ENCODE measurements at places on chromosomes 3 and 15.

- no peak for DNase-seq
Observed at GRCh38 chr3:58617338-58617761, 40.2 kb upstream of the FAM107A start.

DNA sequence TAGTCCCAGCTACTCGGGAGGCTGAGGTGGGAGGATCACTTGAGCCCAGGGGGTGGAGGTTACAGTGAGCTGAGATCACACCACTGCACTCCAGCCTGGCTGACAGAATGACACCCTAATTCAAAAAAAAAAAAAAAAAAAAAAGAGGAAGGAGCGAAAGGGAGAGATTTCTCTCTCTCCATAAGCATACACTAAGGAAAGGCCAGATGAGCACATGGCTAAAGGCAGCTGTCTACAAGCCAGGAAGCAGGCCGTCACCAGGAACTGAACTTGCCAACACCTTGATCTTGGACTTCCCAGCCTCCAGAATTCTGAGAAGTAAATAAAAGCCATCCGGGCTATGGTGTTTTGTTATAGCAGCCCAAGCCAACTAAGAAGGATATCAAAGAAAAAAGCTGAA is 7.5 kb downstream of the SRGAP3 start:
- DNase-seq: no peak

GRCh38 chr3:45124352-45124751 is 21.8 kb downstream of the CDCP1 start:
- DNase-seq: no peak

GRCh38 chr3:55380561-55380960 is 106.5 kb downstream of the WNT5A start:
- DNase-seq: no peak

- DNase-seq: peak; percentile 55
Observed at GRCh38 chr3:141412936-141413354, 44.6 kb downstream of the ZBTB38 start.

DNA sequence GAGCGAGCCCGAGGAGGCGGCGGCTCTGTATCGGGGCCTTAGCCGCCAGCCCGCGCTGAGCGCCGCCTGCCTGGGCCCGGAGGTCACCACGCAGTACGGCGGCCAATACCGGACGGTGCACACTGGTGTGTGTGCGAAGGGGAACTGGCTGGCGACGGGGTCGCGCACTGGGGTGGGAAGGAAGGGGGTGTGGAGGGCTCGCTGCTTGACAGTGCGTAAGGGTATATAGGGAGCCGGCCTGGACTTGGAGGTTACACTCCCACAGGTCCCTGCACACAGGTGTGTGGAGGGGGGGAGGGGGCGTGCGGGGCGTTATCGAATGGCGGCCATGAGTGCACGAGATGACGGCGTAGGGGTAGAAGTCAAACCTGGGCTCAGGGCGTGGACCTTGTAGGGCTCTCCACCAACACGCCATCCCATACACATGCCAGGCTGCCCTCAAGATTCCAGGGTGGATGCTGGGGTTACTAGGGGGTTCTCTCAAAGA is 389 bp downstream of the APEH start:
- no peak for DNase-seq

DNA sequence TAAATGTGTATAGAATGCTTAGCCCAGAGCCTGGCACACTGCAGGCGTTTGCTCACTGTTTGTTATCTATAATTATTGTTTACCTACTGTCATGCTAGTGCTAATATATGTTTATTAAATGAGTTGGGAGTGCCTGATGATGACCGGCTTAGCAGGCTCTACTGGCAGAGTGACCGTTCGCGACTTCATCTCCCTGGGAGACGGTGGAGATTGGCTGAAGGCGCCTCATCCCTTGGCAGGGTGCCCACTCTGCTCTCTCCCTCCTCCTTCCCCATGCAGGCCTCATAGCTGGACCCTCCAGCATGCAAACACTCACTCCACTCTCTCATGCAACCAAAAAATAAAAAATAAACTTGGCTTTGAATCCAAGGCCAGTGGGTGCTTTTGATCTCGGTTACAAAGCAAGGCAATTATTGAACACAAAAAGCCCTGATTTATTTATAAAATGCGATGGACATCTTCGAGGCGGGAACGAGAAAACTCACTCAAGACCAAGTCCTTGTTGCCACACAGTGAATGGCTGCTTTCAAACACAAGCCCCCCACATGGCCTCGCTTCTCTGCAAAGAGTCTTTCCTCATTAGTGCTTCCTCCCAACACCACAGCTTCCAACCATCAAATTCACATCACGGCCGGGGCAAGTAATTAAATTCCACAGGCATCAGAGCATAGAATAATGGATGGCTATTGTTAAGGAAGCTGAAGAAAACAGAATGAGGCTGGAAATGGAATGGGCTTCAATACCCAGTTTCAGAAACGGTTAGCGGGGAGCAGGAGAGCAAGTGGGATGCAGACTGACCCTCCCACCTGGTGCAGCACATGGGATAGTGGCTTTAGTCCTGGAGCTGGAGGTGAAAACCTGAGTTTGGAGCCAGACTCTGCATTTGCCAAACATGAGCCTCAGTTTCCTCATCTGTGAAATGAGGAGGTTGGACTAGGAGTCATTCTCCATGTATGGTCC is 135.7 kb upstream of the RAD18 start:
- DNase-seq: peak; percentile 3

DNA sequence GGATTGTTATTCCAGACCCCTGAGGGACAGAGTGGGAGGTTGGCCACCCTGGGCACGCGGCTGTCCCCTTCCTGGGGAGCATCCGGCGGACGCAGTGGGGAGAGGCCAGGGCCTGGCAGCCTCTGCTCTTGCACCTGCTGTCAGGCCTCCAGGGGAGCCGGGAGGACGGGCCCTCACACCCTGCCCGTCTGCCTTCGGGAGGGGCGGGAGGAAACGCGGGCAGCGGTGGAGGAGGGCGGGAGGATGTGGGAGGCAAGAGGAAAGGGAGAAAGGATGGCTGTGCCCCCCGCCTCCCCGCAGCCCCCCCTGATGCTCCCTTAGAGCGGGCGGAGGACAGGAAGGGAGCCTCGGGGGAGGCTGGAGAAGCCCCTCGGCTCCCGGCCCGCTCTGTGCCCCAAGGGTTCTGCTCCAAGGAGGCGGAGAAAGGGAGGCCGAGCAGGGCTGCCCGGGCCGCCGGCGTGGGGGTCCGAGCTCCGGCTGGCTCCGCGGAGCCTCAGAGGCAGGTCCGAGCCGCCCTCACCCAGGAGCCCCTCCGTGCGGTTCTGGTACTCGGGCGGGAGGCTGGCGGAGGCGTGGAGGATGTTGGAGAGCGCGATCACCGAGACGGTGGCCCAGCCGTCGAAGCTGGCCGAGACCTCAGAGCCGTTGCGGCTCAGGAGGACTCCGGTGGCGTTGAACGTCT is 40.9 kb downstream of the MUC20 start:
- DNase-seq: peak; percentile 22

DNA sequence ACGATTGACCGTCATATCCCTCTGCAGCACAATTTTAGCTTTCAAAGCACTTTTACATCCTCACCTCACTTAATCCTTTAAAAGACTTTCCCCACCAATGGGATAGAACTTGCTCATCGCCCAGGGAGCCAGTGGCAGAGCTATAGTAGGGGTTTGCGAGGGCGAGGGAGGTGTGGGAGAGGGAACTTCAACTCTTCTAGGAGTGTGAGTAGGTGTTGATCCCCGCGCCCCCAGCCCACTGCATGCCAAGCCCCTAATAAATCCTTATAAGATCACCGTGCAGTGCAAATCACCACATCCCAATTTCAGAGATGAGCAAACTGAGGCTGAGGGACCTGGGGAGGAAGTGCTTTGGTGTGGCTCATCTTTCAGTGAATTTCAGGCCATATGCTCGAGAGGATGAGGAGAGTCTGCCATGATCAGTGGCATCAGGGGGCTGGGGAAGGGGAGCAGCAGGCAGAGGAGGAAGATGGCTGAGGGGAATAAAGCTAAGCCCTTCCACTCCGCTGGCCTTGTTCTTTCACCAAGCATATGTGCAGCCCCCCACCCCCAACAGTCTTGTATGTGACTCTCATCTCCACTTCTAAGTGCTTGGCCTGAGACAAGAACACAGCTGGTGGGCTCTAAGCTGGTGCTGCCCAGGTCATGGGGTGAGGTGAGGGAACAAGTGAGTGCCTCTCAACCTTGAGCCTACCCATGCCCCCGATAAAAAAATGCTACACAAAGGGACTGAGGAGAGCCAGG is 5.1 kb downstream of the INSYN1 start:
- DNase-seq: no peak

DNA sequence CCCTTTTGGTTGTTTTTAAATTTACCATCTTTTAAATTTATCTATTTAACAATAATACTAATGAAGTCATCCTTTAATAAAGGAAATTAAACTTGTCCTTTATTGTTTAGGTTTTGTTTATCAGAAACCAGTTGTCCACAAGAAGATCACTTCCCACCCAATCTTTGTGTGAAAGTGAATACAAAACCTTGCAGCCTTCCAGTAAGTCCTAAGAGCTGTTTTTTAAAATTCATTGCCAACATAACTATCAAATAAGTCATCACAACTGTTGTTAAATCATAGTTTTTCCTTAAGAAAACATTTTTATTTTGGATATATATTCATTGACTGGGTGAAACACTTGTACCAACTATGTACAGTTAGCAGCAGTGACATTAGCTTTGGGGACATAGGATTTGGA is 59.4 kb downstream of the CALML4 start:
- DNase-seq: no peak

GRCh38 chr15:69096196-69096595 is 64.2 kb upstream of the GLCE start:
- no peak for DNase-seq

GRCh38 chr3:46469680-46470357 is 5.1 kb upstream of the LTF start:
- no peak for DNase-seq

DNA sequence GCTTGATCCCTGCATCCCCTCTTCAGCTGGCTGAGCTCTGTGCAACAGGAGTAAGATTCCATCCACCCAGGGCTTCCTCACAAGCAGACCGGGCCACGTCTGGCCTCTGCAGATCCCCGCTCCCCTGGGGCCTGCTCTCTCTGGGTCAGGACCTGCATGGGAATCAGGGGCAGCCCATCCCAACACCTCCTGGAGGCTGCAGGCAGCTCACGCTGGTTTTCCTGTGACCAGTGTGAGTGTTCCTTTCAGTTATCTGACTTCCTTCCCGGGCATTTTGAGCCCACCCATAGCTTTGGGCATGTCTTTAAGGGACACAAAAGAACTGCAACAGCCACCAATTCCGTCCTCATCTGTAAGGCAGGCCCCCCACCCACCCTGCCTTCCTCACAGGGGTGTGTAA is 16.3 kb downstream of the NUP210 start:
- DNase-seq: no peak

DNA sequence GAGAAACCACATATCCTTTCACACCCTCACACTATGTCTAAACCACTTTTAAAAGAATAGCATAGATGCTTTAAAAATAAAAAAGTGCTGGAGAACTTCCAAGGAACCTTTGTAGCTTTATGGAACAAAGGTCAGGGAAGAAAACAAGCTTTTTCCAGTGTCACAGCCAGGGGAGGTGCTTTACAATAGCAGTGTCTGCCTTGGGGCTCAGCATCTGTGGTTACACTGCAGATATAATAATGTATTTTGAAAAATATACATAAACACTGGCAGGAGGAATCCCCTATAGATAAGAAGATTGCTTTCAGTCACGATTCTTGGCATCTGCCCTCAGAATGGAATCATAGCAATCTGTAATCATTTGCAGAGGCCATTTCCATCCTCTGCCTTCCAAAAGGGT is 362.4 kb upstream of the LRRC3B start:
- DNase-seq: no peak

GRCh38 chr3:193367868-193368267 is 10.7 kb downstream of the ATP13A5 start:
- no peak for DNase-seq

GRCh38 chr3:155989536-155989935 is 119.1 kb downstream of the GMPS start:
- no peak for DNase-seq

DNA sequence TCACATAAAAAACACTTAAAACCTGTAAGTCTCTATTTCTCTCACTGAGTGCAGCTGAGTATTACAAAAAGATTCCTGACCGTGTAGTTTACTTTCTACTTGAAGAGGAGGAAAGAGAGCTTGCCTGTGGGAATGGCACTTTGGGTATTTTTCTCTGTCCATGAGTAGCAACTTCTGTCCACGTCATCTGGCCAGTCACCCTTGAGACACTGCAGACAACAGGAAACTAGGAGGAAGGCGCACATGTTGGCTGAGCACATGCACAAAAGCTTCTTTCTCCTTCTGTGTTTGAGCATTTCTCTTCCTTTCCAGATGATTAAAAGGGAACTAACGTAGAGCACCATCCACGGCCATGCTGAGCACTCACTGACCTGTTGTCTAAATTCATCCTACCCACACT is 19.7 kb downstream of the STARD5 start:
- no peak for DNase-seq

DNA sequence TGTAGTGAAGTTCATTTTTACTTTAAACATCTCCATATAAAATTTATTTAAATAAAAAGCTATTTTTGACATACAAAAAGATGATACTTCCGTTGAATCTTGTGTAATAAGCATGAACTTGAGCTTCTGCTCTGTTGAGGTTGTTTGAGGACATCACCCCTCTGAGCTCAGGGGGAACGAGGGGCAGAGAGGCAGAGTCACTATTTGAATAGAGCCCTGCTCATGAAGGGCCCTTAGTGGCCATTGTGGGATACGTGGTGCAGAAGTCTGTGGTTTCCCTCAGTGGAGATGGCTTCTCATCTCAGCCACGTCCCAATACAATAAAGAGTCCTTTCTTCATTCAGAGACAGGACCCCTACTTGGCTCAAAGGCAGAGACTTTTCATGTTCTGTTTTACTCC is 10.6 kb downstream of the CEMIP start:
- no peak for DNase-seq

GRCh38 chr15:66151809-66152208 is 101.7 kb downstream of the MEGF11 start:
- DNase-seq: peak; percentile 91

DNA sequence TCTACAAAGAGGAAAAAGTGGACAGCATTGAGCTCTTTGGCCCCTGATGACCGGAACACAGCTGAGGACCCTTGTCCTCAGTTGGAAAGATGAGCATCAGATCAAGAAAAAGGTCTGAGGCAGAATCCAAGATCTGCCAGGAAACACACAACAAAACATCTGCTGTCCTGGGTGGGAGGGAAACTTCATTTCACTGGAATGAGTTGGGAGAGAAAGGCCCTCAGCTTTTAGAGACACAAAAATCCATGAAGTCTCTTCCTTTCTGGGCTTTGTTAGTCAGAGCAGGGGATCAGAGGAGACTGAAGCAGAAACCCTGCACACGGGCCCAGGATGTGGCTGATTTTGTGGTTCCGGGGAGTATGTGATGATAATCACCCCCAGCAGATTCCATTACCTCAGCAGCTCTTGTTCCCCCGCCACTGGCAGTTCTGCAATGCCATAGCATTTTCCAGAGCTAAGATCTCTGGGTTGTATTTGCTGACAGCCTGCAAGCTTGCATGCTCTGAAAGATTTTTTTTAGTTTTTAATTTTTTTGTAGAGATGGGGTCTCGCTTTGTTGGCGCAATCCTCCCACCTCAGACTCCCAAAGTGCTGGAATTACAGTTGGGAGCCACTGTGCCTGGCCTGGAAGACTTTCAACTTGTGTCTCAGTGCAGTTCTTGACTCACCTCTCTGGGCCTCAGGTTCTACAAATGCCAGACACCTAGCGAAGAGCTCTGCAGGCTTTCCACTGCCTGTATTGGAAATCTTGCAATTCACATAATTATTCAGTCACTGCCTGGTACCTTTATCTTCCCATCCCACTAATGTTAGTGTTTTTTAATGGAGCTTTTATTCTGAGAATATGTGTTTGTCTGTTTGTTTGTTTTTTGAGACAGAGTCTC is 5.8 kb upstream of the TATDN2 start:
- no peak for DNase-seq

All from NCI-H774 (cell line).